ENCODE measurements at places on chromosomes 6 and 20.

- DNase-seq = no peak
These were observed at the start of gene AIG1 for GRCh38 chr6:143060806-143061596. AIG1 (plus strand) TSS chr6:143060889; CDS start chr6:143060926, 37 bp downstream.

DNA sequence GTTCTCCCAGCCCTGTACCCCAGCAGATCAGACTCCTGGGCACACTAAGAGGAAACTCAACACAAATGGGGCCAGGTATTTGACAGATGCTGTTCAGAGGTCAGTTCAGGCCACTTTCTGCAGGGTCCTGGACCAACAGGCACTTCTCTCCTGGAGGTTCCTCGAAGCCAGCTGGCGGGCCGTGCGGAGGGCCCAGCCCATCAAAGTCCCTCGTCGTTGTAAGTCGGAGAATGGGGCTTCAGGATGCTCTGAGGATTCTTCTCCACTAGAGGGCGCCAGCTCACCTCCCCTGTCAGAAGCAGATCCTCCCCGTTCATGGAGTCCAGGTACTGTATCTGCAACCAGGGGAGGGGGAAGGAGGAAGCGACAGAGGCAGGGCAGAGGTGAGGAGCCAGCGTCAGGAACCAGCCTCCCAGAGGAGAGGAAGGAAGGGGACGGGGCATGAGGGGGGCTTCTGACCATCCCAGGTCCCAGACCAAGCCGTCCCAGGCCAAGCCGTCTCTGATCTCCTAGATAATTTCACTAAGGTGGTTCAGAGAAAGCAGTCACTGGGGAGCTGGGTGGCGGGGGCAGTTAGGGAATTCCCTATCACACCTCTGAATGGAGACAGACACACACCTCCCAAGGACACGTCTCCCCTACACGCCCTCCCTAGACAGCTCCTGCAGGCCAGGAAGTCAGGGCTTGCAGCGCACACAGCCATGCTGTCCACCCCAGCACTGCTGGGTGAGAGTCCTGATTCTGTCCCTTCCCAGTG, 11.7 kb upstream of the FAM83C start:
- DNase-seq = peak; percentile 62

DNA sequence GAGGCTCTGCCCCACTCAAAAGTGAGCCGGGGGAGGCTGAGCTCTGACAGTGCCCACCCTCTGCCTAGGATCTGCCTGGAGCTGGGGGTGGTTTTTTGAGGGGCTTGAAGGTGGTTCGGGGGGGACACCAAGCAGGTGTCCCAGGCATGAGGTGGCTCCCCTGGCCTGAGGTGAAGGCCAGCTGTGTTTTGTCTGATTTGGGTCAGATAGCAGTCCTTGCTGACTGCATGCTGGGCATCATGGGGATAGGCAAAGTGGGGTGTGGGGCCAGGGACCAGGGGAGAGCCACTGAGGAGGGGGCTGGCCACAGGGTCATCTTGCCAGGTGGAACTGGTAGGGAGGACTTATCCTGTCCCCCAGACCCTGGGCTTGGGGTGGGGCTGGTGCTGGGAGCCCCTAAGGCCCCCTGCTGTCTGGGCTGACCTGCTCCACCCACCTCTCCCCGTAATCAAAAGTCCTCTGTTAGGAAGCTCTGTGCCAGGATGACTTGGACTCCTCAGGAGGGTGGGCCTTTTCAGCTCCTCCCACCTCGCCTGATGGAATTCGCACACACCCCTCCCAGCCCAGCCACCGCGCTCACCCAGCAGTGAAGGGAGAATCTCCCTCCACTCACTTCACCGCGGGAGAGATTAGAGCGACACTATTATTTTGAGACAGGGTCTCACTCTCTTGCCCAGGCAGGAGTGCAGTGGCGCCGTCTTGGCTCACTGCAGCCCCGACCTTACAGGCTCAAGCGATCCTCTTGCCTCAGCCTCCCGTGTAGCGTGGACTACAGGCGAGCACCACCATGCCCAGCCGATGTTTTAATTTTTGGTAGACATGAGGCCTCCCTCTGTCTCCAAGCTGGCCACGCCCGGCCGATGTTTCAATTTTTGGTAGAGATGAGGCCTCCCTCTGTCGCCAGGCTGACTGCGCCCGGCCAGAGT, 1.5 kb upstream of the COL9A3 start:
- peak; percentile 11 for DNase-seq

DNA sequence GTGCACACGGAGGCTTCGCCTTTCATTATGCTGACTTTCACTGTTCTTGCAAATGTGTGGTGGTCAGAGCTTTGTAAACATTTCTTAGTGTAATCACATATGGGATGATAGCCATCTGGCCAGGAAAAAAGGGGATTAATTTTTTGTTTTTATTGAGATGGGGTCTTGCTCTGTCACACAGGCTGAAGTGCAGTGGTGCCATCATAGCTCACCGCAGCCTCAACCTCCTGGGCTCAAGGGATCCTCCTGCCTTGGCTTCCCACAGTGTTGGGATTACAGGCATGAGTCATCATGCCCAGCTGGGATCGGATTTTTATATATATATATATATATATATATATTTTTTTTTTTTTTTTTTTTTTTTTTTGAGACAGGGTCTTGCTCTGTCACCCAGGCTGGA, 11.0 kb upstream of the TIAM2 start:
- no peak for DNase-seq

DNA sequence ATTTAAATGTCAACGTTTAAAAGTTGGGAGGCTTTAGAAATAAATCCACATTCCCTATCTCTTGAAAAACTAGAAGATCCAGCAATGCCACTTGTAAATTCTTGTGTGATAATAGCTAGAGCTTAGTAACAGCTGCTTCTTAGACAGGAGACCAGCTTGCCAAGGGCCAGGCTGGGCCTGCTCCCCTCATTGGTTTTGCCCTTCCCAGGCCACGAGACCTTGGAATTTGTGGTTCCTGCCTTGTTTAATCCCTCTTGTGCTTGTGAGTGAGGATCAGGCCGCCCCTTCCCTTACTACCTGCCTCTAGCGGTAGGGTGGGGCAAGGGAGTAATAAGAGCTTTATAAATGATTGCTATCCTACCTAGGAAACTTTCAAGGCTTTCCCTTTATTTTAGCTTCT, 363.5 kb downstream of the SYNE1 start:
- DNase-seq = peak; percentile 38

DNA sequence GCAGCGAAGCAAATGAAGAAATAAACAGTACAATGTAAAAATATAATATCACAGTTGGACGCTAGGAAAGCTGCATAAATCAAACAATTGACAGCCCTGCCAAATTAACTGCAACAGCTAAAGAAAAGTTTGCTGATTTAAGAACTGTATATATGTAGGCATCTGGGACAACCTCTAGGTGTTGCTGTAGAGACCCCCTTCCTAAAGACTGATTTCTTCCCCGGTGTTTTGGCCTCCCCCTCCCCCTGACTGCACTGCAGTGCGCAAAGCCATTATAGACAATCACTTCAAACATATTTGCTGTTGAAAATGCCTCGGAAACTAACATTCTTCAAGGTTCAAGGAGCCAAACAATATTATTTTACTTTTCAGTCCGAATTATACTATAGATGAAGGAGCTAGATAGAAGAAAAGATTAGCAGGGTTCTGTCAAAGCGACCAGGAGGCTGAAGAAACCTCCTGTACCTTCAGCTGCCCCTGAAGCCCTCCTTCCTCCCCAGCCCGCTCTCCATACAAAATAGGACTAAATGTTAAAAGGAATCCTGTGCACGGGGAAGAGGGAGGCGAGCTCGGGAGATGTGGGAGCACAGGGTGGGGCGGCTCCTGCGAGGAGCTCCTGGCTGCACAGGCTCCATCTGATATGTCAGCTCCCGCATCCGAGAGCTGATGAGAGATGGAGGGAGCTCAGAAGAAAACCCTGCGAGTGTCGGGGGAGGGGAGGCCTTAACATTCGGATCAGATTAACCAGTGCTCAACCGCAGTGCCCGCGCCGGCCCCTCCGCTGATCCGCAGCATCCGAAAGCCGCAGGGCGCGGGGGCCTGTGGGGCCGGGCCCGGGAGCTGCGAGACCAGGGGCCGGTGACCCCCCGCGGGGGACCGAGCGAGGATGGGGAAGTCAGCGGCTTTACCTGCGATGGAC, 822 bp downstream of the ELOVL4 start:
- peak; percentile 36 for DNase-seq

DNA sequence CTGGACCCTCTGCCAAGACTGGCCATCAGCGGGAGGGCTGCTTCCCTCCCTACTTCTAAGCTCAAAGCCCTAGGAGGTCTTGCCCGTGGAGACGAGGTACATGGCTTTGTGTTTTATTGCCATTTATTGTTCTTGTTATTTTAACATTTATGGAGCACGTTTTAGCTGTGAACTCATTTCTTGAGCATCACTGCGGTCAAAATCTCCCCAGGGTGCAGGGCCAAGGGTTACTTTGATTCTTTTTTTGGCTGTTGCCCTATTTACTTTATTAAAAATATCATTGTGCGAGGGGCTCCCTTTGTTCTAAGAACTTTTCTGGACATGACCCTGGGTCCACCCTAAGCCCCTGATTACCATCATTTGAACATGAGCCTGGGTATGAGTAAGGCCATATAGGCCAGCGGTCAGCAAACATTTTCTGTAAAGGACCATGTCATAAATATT, 51.6 kb downstream of the EYA2 start:
- no peak for DNase-seq

GRCh38 chr20:21656308-21657067, 49.0 kb upstream of the PAX1 start:
- DNase-seq = no peak

DNA sequence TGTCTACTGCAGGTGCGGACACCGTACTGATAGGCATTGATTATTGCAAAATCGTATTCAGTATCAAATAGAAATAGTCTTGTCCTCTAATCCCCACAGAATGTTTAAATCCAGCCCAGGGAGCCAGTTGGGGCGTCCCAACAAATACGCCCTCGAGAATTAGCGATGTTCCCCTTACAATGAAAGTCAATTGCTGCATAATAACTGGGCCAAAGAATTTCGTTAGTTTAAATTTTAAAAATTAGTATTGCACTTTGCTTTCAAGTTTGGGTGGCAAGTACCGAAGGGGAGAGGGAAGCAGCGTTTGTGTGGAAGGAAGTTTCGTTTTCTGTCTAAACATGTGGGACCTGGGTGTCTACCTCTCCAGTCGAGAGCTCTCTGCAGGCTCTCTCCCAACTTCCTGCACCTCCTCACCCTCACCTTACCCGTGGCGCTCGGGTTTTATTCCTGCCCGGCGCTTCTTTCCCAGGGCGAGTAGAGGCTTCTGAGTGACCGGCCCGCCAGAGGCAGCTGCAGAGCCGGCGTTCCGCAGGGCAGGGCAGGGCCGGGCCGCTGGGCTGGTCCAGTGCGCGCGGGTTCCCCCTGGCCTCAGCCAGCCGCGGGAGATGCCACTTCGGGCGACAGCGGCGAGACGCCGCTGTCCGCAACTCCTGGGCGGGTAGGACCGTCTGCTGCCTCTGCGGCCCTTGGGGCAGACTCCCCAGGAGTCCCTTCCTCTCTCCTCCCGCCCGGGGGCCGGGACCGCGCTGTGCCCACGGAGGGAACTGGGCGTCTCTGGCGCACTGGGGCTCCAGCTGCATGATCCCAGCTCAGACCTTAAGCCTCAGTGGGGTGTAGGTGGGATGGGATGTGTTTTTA, 862 bp upstream of the TFAP2C start:
- DNase-seq = no peak

DNA sequence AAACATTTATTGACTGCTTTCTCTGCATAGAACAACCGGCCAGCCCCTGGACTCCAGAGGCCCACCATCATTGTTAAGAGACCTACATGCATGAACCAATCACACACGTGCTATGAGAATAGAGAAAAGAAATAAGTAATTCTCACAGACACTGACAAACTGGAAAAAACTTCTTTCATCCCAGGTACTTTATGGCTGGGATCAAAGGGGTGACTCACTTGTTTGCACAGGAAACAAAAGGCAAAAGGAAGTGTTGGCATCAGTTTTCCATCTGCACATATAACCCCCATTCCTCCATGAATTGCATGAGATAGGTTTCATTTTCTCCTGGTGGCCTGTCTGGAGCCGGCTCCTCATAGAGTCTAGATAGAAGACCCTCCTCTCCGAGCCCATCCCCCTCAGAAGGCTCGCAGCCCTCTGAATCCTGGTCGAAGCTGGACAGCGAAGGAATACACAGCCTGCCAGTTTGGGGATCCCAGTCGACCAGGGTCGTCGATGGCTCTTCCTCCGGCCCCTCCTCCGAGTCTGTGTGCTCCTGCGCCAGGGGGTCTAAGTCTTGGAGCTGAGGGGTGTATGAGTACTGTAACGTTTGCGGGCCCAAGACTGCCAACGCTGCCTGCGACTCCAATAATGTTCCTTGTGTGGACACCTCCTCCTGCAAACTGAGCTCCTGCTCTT, 43.3 kb downstream of the IL20RA start:
- no peak for DNase-seq

DNA sequence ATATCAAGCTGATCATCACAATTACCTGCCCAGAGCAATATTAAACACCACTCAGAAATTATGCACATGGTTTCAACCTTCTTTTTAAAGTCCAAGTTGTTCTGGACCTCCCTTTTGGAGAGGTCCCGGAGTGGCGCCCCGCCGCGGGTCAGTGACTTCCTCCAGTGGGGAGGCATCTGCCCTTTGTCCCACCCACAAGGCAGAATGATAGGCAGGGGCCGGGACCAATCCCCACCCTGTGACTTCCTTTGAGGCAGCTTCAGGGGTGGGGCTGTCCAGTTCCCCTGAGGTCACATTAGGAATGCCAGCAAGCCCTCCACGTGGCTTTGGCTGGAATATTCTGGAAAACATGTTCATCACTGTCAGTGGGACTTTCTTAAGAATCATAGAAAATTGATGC, 207.0 kb downstream of the ANKRD60 start:
- no peak for DNase-seq

DNA sequence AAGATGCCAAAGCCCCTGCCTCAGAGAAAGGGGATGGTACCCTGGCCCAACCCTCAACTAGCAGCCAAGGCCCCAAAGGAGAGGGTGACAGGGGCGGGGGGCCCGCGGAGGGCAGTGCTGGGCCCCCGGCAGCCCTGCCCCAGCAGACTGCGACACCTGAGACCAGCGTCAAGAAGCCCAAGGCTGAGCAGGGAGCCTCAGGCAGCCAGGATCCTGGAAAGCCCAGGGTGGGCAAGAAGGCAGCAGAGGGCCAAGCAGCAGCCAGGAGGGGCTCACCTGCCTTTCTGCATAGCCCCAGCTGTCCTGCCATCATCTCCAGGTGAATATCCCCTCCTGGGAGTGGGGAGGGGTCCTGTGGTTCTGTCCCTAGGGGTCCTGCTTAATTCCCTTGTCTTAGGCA, 1.1 kb downstream of the MYLK2 start:
- DNase-seq = no peak

- no peak for DNase-seq
These were observed 18.0 kb downstream of the MCM8 start for GRCh38 chr20:5968462-5968861.

- DNase-seq = no peak
These were observed 57.4 kb downstream of the DTD1 start for GRCh38 chr20:18645196-18645745.

- peak; percentile 73 for DNase-seq
These were observed at the start of gene NRN1 for GRCh38 chr6:6006428-6007365. NRN1 (minus strand) TSS chr6:6006925; CDS start chr6:6006749, 176 bp downstream.

GRCh38 chr6:140319209-140319608, 944.8 kb upstream of the CITED2 start:
- no peak for DNase-seq

- no peak for DNase-seq
These were observed 42.3 kb upstream of the OCSTAMP start for GRCh38 chr20:46592580-46593362.
